ENCODE measurements at places on chromosomes 1 and 21. TPM values are rescaled to one million over a fixed set of nuclear protein-coding genes. Genes with fewer than 3 reads are reported as not detected.

DNA sequence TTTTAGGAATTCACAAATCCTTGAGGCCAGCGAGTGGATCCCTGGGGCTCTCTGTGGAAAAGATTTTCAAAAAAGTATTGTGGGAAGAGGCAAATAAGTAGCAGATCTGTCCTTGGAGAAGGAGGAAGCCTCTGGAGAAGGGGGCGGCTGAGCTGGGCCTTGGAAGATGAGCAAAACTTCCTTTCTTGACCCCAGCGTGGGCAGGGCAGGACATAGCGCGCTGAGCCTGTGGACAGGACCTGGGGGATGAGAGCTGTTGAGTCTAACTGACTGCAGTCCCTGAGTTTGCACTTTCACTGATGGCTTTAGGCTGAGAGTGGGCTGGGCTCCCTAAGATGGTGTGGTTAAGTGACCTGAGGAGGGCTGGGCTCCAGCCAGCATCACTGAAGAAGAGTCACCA lies 170.2 kb upstream of the GALNT2 start:
- no peak for DNase-seq
- H3K4me3 ChIP-seq = no peak overlapping the region
- no peak overlapping the region for H3K27ac ChIP-seq
- H3K27me3 ChIP-seq = peaks cover 51% of the 10 kb centered on the region
- H3K4me1 ChIP-seq = no peaks in the 10 kb centered on the region
- H3K36me3 ChIP-seq = no peaks in the 10 kb centered on the region

- DNase-seq = peak; percentile 77
- peak overlapping the region; percentile 98 for H3K4me3 ChIP-seq
- H3K27me3 ChIP-seq = no peaks in the 10 kb centered on the region
- peaks cover 36% of the 10 kb centered on the region for H3K36me3 ChIP-seq
Measured at GRCh38 chr1:202159534-202160371, 649 bp downstream of the PTPN7 start.

- no peaks in the 10 kb centered on the region for H3K36me3 ChIP-seq
- H3K27ac ChIP-seq = no peak overlapping the region
- DNase-seq = no peak
- peaks cover 16% of the 10 kb centered on the region for H3K27me3 ChIP-seq
Measured at GRCh38 chr1:94298861-94299260, 61.5 kb upstream of the ARHGAP29 start.

DNA sequence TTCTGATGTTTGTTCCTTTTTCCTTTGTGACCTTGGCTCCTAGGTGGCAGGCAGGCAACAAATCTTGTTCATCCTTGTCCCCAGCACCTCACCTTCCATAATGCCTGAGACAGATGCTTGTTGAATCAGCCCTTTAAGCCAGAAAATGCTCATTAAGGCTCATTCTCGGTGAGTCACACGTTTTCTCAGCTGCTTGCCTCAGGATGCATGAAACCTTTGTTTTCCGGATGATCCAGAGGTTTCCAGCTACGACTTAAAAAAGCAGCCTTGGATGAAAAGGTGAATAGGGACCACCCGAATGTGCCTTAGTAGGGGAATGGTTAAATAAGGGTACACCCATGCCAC lies 4.6 kb upstream of the ATP13A2 start:
- H3K27me3 ChIP-seq = no peaks in the 10 kb centered on the region
- DNase-seq = no peak
- H3K4me3 ChIP-seq = no peak overlapping the region
- H3K4me1 ChIP-seq = peaks cover 12% of the 10 kb centered on the region

EDARADD gene
- total RNA-seq = 1.6 TPM

OVAAL gene
- total RNA-seq = not detected

CDCA8 gene
- total RNA-seq = 60.7 TPM

Data from activated naive CD8-positive, alpha-beta T cell treated with anti-CD3 and anti-CD28 coated beads for 36 hours (primary cell).